ENCODE measurements at places on chromosomes 12 and 14.

DNA sequence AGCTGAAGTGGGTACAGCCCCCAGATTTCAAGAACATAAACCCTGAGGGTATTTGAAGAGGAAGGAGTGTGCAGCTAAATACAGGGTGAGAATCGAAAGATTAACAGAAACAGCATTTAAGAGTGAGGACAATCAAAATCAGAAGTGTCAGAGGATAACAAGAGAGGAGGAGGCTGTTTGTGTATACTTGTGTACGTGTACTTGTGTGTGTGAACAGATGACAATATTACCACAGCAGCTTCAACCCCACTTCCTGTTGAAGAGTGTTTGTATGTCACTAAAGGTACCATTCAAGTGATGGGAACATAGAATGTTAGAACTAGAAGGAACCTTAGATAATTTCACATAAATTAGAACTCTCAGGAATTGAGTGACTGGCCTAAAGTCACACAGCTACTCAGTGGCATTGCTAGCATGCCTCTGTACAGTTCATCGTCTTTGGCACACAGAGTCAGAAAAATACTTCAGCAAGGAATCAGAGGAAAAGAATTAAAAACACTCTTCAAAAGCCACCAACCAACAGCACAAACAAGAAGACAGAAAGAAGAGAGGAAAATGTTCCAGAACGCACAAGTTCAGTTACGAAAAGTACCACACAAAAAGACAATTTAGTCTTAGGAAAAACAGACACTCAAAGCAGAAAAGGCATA is 164.3 kb upstream of the BCL2L14 start:
- DNase-seq, result no peak

- no peak for DNase-seq
Observed at GRCh38 chr14:22010545-22011252, 337.1 kb upstream of the OR4E1 start.

DNA sequence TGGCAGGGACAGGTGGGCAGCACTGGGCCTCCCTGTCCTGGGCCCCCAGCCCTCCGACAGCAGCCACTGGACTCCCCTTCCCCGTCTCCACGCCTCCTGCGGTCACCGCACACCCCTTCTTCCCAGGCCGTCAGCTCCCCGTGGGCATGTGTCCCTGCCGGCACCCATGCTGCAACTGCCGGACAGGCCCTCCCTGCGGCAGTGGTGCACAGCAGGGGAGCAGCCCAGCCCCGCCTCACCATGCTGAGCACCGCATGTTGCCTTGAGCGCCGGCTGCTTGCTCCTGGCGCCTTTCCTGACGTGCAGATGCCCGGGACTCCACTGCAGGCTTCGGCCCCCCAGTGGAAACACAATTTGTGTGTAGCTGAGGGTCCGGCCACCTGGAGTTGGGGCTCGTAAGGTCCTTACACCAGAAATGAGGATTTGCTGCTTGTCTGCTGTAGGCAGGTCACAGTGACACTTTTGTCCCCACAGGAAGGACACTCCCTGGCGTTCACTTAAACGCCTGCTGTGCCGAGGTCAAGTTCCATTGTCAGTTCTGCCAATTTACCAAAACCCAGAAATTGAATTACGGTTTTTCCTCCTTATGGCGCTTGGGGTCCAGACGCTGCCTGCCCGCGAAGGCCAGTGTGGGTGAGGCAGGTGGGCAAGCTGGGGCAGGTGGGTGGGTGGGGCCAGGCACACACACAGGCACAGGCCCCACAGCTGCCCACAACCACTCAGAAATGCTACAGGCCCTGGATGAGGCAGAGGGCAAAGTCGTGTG is 28.2 kb upstream of the MMP17 start:
- DNase-seq, result no peak

DNA sequence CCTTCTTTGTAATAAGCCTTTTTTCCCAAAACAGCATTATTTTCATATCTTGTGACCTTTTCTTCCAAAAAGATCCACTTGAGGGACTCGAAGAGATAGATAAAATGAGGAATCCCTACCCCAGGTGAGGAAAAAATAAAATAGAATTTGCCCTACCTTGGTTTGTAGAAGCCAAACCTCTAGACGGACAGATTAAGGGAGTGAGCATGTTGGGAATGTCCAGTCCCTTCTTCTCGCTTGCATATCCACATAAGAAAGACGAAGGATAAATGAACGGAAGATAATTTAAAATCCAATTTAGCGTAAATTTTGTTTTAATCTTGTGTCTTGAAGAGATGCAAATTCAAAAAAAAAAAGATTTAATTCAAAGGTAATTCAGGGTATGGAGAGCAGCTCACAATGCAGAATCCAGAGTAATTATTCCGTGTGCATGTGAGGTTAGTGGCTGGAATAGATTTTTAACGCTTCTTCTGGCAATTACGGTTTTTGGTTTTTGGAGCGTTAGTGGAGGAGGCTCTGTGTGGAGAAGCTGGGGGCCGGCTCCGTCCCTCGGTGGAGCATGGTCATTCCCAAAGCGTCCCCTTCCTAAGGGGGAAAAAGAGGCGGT is 1.5 kb downstream of the GRIN2B start:
- DNase-seq, result no peak

- no peak for DNase-seq
Observed at GRCh38 chr12:70826156-70826555, 94.4 kb downstream of the PTPRR start.

DNA sequence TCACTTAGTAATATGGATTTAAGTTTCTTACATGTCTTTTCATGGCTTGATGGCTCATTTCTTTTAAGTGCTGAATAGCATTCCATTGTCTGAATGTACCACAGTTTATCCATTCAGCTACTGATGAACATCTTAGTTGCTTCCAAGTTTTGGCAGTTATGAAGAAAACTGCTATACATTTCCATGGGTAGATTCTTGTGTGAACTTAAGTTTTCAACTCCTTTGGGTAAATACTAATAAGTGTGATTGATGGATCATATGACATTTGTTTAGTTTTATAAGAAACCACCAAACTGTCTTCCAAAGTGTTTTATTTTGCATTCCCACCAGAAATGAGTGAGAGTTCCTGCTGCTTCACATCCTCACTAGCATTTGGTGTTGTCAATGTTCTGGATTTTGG is 119.2 kb downstream of the NAV3 start:
- DNase-seq, result no peak

DNA sequence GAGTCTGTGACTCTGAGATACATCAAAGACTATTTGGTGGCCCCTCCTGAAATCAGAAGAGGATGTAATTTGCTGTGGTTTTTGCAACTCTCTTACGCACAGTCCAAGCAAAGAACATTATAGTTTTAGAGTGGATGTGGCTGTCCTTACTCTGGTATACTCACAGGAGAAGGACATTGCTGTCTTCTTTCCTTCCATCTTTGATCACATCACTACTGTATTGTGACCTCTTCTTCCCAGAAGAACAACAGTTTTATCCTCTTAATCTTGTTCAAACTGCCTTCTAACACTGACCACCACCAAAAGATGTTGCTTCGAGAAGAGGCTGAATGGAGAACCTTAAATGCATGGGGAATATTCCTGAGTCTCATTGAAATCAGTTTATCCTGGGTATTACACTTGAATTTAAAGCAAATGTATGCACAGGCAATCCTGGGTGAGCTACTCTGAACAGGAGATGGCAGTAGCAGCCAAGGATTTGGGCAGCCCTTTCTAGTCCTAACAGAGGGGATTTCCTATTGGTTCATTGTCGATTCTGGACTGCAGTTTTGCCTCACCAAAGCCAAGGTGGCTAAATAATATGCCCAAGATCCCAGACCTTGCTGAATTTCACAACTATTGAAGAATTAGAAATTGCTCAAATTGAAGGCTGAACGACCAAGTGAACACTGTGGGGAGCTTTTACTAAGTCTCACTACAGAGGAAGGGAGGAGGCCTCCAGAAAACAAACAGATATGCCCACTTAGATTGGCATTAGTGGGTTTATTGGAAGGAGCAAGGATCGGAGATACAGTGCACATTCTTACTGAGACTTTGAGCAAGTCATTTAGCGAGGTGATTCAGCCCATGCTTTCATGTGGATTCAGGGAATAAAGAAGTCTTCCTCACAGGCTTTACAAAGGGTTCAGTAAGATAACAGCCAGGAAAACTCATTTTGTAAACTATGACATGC is 282.8 kb downstream of the PAWR start:
- DNase-seq, result peak; percentile 4

DNA sequence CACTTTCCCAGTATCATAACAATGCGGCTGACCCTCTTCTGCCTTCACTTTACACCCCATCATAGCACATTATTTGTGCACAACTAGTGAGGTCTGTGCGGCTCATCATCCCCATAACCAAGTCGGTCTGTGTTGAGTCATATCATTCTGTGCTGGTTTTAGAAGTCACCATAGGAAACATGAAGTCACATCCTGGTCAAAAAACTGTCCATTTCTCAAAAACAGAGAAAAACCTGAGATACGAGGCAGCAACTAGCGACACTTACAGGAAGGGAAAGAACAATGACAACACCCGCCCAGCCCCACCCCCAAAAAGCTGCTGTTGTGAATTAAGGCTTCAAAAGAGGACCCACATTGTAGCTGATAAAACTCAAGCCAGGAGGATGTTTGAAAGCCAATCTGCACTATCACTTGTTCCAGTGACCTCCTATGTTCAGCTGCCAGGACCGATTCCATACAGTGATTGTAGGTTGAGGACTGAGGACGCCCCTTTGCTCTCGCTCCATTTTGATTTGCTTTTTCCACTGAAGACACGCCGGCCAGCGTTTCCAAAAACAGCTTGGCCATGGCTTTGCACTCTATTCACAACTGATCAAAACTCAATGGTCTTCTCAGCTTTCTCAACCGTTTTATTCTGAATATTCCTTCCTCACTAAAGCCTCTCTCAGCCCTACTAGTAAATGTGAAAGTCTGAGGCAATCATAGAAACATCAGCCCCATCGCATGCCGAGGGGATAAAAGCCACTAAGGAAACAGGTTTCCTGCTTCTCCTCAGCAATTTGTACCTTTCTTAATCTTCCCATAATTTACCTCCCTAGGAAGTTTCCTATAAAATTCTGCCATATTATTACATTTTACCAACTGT is 87.5 kb downstream of the DUSP16 start:
- DNase-seq, result no peak

DNA sequence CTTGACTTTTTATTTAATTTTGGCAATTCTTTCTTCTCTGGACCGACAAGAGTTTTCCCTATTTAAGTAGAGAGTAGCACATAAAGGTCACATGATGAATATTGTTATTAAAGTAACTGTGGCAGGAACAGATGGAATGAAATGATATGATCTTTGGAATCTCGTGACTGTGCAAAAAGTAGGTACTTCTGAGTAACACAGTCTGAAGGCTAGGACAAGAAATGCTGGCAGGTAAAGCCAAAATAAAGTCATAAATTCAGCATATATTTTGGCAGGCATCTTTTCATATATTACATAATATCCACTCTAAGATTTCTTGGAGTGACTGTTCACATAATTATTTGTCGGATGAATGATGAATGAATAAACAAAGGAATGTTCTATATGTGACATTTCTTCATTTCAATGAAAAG is 121.4 kb downstream of the EFCAB11 start:
- DNase-seq, result no peak

DNA sequence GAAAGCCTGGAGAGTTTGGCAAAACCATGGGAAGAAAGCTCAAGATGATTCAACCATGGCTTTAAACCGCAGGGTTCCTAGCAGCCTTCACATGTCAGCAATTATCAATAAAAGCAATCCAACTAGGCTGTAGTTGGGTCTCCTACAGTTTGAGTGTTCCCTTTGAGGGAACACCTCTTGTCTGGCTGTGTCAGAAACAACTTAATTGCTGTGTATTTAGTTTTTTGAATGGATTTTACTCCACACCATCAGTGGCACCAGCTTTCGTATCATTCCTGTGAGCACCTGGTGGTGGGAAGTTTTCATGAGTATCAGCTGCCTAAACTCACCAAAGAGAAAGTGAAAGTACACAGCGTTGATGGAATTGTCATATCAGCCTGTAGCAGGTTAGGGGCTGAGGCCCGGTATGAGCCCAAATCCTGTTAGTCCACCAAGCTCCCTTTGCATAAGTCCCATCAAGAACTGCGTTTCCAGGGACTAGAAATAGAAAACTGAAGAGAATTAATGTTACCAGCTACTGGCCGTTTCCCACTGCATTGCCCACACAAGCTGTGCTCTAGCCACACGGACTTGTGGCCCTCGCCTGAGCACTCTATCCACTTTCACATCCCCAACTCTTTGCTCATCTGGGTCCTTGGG is 10.9 kb upstream of the IL26 start:
- no peak for DNase-seq

DNA sequence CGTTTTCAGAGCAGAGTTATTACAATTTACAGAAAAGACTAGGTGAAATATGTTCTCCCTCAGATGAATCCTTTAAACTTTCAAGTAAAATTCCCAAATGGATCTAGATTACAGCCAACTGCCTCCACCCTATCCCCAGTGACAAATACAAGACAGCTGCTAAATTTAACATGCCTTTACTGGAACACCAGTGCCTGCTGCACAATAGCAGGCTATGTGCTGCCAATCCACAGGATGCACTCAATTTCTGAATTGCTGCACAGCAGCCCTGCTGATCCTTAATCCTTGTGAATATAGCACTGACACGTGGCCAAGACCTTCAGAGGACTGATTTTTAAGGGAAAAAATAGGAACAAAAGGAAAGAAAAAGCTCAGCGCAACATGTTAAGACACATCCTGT is 128.9 kb downstream of the CCER1 start:
- DNase-seq, result no peak

DNA sequence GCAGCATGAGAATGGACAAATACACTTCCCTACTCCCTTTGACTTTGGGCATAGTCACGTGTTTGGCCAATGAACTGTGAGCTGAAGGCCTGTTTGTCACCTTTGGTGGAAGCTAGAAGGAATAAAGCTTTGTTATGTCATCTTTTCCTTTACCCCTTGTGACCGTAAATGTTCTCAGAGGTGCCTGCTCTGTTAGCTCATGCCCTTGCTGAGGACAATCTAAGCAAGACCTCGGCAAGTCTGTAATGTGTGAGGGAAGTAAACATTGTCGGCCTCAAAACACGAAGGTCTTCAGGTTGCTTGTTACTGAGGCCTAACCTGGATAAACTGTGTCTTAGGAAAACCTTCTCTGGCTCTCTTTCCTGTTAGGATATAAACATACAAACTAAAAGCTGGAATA is 354.2 kb downstream of the TMEM132D start:
- no peak for DNase-seq

GRCh38 chr12:85468356-85469157 is 188.5 kb downstream of the ALX1 start:
- no peak for DNase-seq

- no peak for DNase-seq
Observed at GRCh38 chr14:70735043-70735442, 74.3 kb downstream of the MAP3K9 start.

- DNase-seq, result no peak
Observed at GRCh38 chr12:109266106-109266879, 42.8 kb downstream of the FOXN4 start.

DNA sequence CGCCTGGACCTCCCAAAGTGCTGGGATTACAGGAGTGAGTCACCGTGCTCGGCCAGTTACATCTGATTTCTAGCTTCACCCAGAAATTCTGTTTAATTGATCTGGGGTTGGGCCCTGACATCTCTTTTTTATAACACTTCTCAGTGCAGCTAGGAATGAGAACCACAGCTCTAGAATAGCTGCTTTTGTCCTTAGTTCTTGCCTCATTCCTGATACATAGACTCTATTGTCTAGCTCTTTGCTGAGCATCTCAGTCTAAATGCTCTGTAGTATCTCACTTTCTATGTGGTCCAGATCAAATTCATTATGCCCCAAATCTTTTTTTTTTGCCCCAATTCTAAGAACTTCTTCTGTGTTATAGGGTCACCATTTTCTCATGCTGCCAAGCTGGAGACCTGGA is 29.9 kb upstream of the FUT8 start:
- no peak for DNase-seq

Data from GOT3 (cell line).